A549 (cell line): ENCODE measurements at places on chromosomes 2 and 18. TPM values are rescaled to one million over a fixed set of nuclear protein-coding genes. Genes with fewer than 3 reads are reported as not detected.

- DNase-seq, result no peak
Measured at GRCh38 chr2:207112383-207112782, 53.4 kb downstream of the KLF7 start.

DNA sequence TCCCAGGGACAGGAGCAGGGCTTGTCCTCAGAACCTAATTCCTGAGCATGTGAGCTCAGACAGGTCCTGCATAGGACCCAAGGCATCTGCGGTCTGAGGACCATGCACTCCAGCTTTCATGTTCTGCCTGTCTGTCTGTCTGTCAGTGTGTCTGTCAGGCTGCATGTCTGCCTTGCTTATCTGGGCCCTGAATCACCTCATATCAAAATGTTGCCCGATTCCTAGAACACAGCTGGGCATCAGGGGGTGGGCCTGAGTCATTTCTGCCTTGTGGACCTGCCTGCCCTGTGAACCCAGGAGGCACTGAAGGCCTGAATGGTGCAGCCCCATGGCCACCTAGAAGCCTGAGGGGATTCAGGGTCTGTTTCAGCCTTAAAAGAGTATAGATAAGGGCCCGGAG is 22.1 kb downstream of the INHBB start:
- DNase-seq, result no peak

The ACVR1 gene
- polyA plus RNA-seq, result 14.0 to 16.5 TPM (median 14.6 TPM) in 3 replicates

DNA sequence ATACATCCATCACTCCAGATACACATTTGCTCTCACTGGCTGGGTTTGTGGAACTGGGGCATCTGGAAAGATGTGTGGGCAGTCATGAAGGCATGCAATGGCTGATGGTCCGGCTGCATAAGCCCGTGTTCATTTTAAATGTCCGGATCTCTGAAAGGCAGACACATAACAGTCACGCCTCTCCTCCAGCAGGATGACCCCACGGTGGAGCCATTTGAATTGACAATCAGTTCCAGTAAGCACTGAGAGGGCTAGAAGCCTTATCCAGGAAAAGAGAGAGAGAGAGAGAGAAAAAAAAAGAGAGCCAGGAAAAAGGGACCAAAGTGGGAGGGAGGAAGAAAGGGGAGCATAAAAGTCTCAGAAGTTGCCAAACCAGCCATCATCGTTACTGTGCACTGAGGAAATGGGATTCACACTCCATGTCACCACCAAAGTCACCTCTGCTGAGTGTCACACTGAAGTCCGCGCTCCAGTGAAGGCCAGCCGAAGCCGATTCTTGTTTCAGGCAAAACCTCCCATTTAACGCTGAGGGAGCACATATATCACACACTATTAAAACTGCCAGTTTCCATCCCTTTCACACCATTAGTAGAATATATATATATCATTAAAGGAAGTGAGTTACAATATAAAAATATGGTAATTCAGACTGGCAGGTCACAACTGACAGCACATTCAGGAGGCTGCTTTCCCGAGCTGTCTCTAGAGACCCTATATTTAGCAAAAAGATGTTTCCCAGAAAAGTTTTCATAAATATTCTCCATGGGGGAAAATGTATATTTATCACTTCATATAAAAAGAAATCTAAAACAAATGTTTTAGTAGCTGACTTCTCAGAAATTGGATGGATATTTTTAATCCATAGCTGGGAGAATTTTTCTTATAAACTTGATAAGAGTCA is 142.0 kb downstream of the ACTR3 start:
- DNase-seq, result no peak

- no peak for DNase-seq
Measured at GRCh38 chr2:20433249-20433648, 13.6 kb upstream of the RHOB start.

GRCh38 chr2:172091761-172092566 is 6.7 kb downstream of the DLX1 start:
- DNase-seq, result no peak

The SLC30A3 gene
- 1.6 to 1.9 TPM (median 1.7 TPM) in 3 replicates for polyA plus RNA-seq

The RESP18 gene
- polyA plus RNA-seq, result not detected in 3 replicates

DNA sequence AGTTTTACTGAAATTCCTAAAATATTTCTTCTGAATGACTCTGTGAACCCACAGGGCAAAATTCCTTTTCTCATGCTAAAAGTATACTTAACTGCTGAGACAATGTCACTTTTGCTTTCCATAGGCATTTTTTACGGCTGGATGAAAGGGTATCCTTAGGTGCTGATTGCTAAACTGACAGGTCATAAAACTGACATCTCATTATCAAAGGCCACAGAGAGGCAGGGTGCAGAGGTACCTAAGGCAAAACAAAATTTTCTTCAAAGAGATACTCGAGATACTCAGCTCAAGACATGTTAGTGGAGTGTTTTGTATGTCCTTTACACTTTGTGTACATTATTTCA is 62.0 kb upstream of the WDR75 start:
- peak; percentile 27 for DNase-seq

DNA sequence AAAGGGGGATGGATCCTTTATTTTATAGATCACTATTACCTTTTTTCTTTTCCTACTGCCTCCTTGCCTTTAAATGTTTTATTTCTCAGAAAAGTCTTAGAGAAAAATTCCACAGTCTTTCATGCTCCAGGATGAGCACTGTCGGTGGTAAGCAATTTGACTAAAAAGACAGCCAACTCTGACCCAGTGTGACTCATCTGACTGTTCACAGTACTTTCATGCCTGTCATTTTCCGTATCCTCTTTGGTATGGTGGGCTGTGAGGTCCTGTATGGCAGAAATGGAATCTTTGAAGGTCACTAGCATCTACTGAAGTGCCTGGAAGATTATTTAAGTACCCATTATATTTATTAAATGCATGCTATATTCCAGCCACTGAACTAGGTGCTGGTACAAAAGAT is 2.1 kb upstream of the RFTN2 start:
- DNase-seq, result no peak

- no peak for DNase-seq
Measured at GRCh38 chr2:19046986-19047780, 311.2 kb downstream of the OSR1 start.

GRCh38 chr18:28124131-28125029 is 52.5 kb downstream of the CDH2 start:
- DNase-seq, result no peak

The NEDD4L gene
- polyA plus RNA-seq, result 18.0 to 22.6 TPM (median 21.7 TPM) in 3 replicates

DNA sequence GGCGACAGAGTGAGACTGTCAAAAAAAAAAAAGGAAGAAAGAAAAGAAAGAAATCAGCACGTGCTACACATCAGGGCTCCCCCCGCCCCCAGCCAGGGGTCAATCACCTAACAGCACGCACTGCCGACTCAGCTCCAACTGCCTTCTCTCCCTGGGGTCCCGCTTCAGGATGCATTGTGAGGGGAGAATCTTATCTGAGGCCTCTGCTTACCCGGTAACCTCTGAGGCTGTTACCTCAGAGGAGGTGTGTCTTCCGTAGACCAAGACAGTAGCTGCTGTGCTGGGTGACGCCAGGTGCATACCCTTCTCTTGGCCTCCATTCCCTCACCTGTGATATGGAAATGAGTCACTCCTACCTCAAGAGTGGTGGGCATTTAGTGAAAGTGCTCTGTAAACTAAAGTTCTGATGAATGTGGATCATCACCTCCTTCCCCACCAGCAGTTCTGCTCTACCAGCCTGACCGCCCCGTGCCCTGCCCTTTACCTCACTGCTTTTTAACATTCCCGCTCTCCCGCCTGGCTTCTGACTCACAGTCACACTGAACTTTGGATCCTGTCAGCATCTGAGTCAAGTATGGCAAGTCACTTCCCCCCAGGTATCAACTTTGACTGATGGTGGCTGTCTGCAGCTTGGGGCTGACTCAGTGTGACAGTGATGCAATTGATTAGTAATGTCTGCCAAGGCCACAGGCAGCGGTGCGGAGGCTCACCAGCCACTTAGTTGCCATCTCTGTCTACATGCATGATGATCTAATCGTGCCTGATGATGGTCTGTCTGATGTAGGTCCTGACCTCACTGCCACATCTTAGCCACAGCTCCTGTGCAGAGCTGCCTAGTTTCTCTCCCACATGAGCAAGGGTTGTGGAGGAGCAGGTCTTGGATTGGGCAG is 20.1 kb downstream of the ARID5A start:
- DNase-seq, result peak; percentile 97

The ZNF514 gene
- polyA plus RNA-seq, result 10.6 to 12.8 TPM (median 11.2 TPM) in 3 replicates

The TEX44 gene
- not detected in 3 replicates for polyA plus RNA-seq

DNA sequence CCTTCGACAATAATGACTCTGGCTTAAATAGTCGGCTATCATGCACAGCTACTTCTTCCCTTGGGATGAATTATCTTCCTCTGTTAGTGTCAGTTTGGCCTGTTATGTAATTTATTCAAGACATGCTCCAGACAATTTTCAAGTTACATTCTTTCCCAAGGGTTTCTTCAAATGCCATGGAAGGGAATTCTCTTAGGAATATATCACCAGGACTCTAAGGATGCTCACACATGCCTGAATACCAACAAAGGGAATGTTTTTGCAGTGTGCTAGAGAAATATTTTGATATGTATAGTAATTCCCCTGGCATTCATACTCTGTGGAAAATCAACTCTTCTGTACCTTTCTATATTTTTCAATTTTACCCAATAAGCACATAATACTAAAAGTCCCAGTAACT is 286.0 kb upstream of the KYNU start:
- DNase-seq, result no peak

DNA sequence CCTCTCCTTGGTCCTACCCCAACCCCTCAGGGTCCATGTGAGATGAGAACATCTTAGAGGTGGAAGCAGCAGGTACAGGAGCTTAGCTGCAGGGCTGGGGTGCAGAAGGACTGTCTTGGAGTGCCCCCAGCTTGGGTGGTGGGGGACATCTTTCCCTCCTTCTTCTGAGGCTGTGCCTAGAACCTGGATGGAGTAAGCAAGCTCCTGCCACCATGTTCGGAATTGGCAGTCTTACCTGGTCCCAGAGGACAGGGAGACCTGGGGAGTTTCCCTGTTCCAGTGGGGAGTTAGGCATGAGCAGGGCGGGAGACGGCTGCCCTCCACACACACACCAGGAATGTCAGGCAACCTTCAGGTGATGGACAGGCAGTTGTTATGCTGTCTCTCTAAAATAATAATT is 131.0 kb upstream of the COPS8 start:
- DNase-seq, result no peak

The NT5C1B gene
- polyA plus RNA-seq, result not detected in 3 replicates

The NOSTRIN gene
- polyA plus RNA-seq, result 1.9 to 2.8 TPM (median 2.5 TPM) in 3 replicates

The RIT2 gene
- not detected in 3 replicates for polyA plus RNA-seq

GRCh38 chr2:98445177-98445682 is 572 bp downstream of the INPP4A start:
- no peak for DNase-seq
